ENCODE measurements at places on chromosomes 1 and 21. TPM values are rescaled to one million over a fixed set of nuclear protein-coding genes. Genes with fewer than 3 reads are reported as not detected.

GNG4 gene
- 77.2 TPM for total RNA-seq

- no peak for DNase-seq
Measured at GRCh38 chr1:119783354-119784185, 14.9 kb upstream of the HMGCS2 start.

DYNLT4 gene
- 0.28 TPM for total RNA-seq

- DNase-seq: no peak
Measured at GRCh38 chr1:234992065-234992464, 136.6 kb downstream of the TOMM20 start.

CRNN gene
- total RNA-seq: not detected

DNA sequence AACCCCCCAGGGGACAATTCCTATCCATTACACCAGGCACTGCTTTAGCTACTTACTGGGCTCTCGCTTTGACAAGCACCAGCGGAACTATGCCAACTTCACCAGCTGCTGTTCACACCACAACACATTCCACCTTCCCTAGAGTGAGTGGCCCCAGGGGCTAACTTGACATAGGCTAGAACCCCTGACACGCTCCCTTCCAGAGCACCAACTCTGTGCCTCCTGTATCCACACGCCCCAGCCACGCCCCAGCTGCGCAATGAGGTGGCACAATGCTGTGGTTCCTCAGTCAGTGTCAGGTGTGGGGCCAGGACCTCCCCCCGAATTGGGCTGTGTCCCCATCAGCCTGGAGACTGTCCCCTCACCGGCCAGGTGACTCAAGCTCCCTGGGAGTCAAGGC is 11.7 kb upstream of the FGR start:
- peak; percentile 55 for DNase-seq

Measured in activated CD4-positive, alpha-beta T cell treated with anti-CD3 and anti-CD28 coated beads, Interleukin-2, amount 10 ng/mL, durations not matched to agents 24 days and 14 days (primary cell).